ENCODE measurements at places on chromosomes 6 and 20. TPM values are rescaled to one million over a fixed set of nuclear protein-coding genes. Genes with fewer than 3 reads are reported as not detected.

DNA sequence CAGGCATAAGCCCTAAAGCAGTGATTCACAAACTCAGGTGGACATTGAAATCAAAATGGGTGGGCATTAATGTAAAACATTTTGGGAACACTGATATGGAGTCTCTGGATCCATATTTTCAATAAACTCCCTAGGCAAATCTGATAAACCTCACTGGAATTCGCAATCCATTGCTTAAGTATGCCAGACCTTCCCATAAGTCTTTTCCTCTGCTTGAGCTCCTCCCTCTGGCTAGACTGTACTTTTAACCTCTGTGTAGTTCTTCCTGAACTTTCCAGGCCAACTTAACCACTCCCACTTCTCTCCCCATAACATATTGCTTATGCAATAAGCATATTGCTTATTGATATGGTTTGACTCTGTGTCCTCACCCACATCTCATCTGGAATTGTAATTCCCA lies 629.7 kb upstream of the IMPG1 start:
- no peak for DNase-seq

GRCh38 chr6:73394577-73395354 lies at the start of gene DDX43:
TSS of gene DDX43 (plus strand) at chr6:73394828. CDS start at chr6:73394906, 78 bp downstream.
- DNase-seq, result peak; percentile 78

DNA sequence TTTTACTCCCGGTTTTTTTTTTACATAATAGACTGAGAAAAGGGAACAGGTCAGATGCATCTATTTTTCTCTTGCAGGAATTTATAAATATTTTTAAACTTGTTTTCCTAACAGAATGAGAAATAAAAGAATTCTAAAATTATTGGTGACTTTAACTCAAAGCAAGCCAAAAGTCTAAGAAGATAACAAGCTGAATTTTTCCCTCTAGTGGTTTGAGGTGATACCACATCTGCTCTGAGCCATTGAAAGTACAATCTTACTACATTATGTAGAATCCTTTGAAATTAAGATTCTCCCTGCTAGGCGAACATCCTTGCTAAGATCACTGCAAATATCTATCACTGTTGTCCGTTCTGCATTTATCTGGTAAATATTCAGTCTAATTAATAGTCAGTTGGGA lies 10.7 kb upstream of the STMND1 start:
- no peak for DNase-seq

GRCh38 chr6:155678361-155678760 lies 222.7 kb upstream of the NOX3 start:
- no peak for DNase-seq

DNA sequence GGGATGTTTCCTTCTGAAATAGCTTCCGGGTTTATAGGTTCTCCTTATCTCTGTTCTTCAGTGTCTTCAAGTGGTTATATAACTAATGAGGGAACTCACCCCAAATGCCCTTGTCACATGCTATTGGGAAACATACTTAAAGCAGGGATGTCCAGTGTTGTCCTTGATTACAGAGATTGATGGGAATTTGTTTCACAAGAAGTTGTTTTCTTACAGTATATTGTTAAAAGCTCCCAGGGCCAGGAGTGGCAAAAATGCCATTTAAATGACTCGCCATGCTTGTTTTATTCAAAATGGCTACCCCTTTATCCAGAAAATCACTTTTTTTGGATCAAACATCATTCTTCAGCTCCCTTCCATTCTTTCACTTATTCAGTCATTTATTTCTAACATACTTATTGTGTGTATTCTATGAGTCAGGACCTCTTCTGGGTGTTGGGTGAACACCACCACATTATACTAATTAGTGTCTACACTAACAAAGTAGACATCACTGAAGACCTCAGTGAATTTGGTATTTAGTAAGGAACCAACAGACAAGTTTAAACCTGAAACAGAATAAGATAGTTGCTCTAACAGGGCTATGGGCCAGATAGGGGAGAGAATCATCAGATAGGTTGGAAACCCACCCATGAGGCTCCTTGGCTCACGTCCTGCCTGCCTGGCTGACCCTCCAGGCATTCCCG lies 791.1 kb downstream of the MAFB start:
- no peak for DNase-seq

- no peak for DNase-seq
These were observed 36.3 kb upstream of the VEGFA start for GRCh38 chr6:43733471-43734293.

DNA sequence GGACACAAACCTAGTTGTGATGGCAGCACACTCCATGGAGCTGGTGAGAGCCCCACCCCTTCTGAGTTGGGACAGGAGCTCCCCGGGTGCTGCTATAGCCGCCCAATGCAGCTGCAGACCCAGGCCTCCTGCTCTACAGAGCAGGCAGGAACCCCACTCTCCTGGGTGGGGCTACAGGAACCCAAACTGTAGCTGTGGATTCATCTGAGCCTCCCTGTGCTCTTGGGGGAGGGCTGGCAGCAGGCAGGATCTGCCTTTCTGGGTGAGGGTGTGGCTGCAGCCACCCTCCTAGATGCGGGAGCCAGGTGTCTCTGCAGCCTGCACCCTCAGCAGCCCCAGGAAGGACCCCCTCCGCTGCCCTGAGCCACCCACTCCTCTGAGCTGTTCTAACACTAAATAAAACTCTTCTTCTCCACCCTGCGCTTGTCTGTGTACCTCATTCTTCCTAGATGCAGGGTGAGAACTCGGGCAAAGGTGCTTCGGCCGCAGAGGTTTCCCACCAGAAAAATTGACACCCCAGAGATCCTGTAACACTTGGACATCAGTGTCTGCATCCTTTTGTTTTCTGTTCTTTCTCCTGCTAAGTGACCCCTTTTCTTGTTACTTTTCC lies 55.2 kb upstream of the KIF13A start:
- no peak for DNase-seq

- DNase-seq, result no peak
These were observed 187.9 kb upstream of the ARID1B start for GRCh38 chr6:156589281-156589680.

GRCh38 chr20:2509468-2509781 lies 710 bp upstream of the ZNF343 start:
- DNase-seq, result no peak

GRCh38 chr20:41001497-41001896 lies 27.1 kb upstream of the TOP1 start:
- no peak for DNase-seq

- no peak for DNase-seq
These were observed 38.7 kb downstream of the STAU1 start for GRCh38 chr20:49149281-49150045.

DNA sequence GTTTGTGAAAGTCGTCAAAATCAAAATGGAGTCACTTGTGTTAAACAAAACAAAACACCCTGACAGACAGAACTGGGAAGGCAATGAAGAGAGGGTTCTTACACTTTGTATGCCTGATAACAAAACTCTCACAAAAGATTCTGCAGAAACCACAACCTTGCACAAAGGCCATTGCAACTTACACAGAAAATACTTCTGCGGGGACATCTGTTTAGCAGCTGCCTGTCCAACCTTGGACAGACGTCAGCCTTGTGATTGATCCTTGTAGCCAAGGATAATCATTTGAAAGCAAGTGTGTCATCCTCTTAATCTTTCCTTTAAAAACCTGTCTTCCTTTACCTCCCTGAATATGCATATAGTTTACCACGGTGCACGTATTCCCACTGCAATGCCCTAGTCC lies 17.0 kb upstream of the SLC22A3 start:
- DNase-seq, result no peak

- DNase-seq, result no peak
These were observed 144.7 kb upstream of the FBXL4 start for GRCh38 chr6:99092461-99092860.

- no peak for DNase-seq
These were observed 101.3 kb downstream of the SASH1 start for GRCh38 chr6:148443798-148444560.

DNA sequence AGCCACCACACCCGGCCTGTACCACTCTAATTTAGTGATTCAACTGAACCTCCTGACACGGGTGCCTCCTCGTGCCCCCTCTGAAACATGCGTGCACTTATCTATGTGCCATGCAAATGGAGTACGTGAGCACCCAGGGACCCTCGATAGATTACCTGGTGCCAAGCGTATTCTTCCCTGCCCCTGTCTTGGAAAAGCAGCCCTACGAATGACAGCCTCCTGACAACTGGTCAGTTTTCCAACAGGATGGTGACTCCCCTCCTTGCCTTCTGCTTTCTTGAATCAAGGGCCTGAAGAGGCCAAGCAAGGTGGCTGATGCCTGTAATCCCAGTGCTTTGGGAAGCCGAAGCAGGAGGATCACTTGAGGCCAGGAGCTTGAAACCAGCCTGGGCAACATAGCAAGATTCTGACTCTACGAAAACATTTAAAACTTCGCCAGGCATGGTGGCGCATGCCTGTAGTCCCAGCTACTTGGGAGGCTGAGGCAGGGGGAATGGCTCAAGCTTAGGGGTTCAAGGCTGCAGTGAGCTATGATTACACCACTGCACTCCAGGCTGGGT lies 25.4 kb upstream of the SYNJ2 start:
- no peak for DNase-seq

GRCh38 chr6:106247293-106247692 lies 78.3 kb downstream of the ATG5 start:
- no peak for DNase-seq

GRCh38 chr20:60000271-60001042 lies 42.2 kb downstream of the CDH26 start:
- no peak for DNase-seq

DNA sequence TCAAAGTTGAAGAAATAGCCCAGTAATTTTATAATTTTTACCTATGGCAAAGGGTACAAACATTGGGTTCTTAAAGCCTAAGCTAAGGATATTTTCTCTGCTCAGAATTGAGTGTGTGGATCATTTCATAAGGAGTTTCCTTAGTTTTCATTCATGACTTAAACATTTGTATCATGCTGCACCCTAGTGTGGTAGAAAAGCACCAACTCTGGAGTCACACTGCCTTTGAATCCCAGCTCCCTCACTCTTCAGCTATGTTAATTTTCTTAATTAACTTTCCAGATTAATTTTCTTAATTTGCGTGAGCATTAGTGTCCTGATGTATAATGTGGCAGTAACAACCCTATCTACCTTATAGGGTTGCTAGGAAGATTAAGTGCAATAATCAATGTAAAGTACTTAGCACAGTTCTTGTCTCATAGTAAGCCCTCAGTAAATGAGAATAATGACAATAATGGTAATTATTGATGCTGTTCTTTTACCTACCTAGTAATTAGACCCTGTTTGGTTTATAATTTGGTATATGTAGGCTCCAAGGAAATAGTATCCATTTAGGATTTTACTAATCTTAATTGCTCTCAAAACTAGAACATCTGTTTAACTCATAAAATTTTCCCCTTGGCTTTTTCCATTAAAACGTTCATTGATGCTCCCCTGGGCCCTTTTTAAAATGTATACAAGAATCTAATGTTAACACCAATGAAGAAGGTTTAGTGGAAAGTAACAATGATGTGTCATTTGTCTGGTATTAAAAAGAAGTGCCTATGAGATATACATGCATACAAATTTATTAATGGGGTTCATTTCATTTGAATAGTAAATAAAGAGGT lies 31.6 kb downstream of the DSE start:
- DNase-seq, result no peak

DNA sequence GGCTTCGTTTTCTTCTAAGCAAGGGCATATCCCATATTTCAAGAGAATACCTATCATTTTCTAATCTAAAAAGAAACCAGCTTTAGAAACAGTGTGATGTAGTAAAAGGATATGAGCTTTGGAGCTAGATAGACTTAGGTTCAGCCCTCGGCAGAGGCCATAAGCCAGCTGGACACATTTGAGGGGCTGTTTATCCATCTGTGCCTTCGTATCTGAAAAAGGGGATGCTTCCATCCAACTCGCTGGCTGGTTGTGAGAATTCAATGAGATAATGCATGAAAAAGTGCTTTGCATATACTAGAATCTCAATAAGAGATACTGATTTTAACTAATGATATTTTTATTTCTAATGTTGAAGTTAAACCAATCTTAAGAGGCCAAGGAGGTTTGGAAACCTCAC lies 58.0 kb downstream of the PRL start:
- no peak for DNase-seq

- DNase-seq, result no peak
These were observed 168.9 kb downstream of the FRK start for GRCh38 chr6:115891750-115892149.

DNA sequence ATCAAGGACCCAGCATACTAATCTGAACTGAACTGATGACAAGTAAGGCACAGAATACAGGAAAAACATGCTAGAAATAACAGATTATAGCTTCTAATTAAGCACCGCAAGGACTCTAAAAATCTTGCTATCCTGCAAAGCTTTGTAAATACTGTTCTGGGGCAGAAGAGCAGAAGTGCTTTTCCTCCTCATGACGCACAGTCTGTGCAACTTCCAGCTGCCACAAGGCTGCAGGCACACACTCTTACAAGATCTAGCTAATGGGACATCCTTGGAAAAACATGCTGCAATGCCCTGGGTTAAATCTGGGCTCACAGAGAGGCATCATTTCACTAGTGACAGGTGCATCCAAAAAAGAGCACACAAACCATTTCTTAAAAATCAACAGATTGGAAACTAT lies 188.6 kb downstream of the GJA10 start:
- no peak for DNase-seq

PRND gene
- not detected for total RNA-seq

MYLK2 gene
- total RNA-seq, result 0.30 TPM

ELOVL2 gene
- total RNA-seq, result 1.5 TPM

ZNF311 gene
- 0.62 TPM for total RNA-seq

SMPD2 gene
- 9.5 TPM for total RNA-seq

MMP24 gene
- 0.52 TPM for total RNA-seq

PRDM13 gene
- total RNA-seq, result not detected

Data from aorta (tissue), 5 donors.